ENCODE measurements at places on chromosomes 1 and 21.

- no peak for DNase-seq
Observed at GRCh38 chr1:87880764-87881163, 552.1 kb downstream of the LMO4 start.

- no peak for DNase-seq
Observed at GRCh38 chr1:187961895-187962294, 1133.1 kb downstream of the PLA2G4A start.

GRCh38 chr1:214719207-214719606 lies 116.2 kb downstream of the CENPF start:
- no peak for DNase-seq

GRCh38 chr21:20970691-20971090 lies 27.5 kb upstream of the NCAM2 start:
- DNase-seq, result no peak

DNA sequence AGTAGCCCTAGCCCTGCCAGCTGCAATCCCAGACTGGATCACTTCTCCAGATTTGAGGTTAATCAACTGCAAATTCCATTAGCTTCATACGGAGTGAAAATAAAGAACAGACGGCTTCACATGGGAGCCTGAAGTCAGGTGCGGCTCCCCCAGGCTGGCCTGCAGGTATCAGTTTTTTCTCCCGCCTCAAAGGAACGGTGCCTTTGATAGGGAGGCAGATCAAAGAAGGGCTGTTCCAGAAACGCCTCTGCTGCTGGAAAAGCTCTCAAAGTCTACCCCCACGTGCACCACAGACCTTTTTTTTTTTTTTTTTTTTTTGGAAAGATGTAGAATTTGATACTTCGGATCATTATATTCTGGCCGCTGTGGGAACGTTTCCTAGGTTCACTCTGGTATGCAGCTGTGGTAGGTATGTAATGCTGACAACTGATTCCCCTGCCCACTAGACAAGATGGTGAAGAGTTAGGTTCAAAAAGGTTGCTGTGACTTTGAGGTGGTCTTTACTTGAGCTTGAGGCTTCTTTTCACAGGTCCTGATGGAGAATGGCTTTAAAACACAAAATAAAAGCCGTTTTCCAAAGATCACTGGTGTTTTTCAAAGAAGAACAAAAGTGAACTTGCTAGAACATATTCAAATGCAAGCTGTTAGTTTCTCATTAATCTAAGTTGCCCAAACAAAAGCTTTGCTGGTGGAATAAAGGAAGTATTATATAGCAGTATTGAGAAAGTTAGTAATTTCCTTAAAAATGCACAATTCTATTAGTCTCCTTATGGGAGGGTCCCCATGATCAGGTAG lies 189.0 kb upstream of the NFIA start:
- no peak for DNase-seq

DNA sequence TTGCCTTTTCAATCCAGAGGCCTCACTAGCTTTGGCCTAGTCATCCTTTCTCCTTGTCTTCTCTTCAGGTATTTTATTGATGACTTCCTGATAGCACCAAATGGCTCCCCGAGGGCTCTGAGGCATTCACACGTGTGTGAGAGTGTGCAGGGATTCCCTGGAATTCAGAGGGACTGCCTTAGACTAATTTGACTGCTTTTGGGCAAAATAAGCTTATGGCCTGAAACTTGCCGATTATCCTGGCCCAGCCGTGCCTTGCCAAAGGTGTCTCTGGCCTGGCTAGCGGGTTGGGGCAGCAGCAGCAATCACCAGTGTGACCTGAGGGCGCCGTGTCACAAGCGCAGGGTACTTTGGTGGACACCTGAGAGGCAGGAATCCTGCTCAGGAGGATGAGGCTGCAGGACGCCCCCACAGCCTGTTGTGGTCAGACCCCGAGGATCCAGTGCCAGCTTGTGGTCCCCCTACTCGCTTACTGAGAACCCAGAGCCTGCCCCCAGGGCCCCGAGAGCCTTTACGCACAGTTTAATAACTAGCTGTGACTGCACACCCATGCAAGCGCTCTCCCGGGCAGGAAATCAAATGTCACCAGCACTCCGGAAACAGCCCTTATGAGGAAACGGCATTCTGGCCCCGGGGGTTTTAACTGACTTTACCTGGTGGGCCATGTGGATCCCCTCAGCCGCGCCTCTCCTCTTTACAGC lies 62.8 kb upstream of the PDE9A start:
- no peak for DNase-seq

DNA sequence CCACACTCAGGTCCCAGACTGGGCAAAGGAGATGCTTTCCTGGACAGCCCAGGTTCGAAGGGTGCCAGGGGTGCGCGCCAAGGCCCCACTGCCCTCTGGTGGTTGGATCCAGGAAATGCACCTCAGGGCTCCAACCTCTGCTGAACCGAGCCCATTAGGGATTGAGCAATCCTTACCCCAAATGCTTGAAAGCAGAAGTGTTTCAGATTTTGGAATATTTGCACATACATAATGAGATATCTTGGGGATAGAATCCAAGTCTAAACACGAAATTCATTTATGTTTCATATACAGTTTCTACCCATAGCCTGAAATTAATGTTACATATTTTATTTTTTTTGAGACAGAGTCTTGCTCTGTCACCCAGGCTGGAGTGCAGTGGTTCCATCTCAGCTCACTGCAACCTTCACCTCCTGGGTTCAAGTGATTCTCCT lies 57.4 kb downstream of the SLC9A1 start:
- peak; percentile 75 for DNase-seq

- DNase-seq, result peak; percentile 20
Observed at GRCh38 chr1:165717918-165718515, 19.7 kb upstream of the ALDH9A1 start.

DNA sequence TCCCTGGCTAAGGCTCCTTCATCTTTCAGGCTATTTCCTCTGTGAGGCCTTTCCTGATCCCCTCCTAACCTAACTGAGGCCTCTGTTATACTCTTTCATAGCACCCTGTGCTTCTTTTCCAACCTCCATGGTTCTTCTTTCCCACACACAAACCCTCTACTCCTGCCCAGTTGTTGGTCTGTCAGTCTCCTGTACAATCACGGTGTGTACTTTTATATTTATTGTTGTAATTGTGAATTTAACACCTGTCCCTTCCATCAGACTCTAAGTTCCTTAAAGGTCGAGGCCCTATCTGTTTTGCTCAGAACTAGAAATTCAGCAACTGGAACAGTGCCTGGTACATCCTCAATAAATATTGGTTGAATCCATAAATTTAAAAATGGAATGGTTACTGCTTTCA lies 100.2 kb upstream of the KCNE2 start:
- no peak for DNase-seq

- peak; percentile 27 for DNase-seq
Observed at GRCh38 chr1:154198756-154199562, 7.1 kb upstream of the TPM3 start.

GRCh38 chr1:93776728-93777127 lies 95.1 kb upstream of the BCAR3 start:
- no peak for DNase-seq

GRCh38 chr1:20126041-20126805 lies 6.9 kb upstream of the PLA2G2D start:
- DNase-seq, result no peak

DNA sequence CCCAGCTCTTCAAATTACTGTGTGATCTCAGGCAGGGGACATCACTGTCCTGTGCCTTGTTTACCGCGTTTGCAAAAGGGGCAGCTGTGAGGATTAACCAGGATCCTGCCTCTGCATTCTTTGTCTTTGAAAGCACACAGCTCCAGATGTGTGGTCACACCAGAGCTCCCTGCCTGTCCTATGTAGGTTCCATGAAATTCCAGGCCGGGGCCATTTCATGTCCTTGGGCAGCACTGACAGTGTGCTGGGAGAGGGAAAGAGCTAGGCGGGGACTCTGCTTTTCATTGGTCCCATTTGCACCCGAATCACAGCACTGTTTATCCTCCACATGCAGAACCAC lies 42.2 kb upstream of the SELENON start:
- no peak for DNase-seq

DNA sequence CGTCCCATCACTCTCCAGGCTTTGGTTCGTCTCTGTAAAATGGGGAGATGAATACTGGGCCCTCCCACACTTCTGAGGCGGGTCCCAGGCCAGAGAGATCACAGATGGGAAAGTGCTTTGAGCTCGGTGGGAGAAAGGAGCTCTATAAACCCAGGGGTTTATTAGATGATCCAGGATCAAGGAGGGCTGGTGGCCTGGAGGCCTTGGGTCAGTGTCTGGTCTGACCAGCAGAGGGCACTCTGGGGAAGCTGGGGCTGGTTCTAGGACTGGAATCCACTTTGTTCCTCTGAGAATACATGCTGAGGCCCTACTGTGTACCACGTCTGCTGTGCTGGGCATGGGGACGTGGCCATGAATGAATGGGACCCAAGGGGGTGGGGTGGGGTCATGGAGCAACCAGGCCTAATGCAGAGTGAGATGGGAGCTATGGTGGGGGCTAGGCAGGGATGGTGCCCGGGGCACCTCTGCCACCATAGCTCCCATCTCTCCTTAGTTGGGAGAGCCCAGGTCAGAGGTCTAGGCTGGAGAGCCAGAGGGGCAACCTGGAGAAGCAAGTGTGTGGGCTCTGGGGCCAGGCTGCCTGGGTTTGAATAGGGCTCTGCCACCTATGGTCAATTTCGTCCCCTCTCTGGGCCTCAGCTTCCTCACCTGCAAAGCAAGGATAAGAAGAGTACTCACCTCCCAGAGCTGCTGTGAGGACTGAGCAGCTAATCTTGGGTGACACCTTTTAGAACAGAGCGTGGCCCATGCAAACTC lies 9.0 kb upstream of the FAM131C start:
- peak; percentile 55 for DNase-seq

GRCh38 chr1:2800664-2801045 lies 838 bp downstream of the TTC34 start:
- no peak for DNase-seq

DNA sequence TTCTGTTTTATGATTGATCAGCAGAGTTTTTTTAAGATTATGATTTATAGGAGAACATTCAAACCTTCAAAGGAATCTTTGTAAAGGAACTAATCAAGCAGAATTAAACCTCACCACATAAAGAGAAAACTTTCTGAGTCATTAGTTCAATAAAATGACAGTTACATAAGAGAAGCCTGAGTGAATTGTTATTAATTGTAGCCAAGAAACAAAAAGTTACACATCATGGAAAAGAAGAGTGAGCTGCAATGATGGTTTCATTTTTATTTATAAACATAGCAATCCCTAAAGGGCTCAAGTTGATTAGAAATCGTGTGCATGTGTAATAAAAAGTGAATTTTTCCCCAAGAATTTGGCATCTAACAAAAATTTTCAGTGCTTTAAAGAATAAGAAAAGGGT lies 731.4 kb downstream of the LTN1 start:
- DNase-seq, result no peak

GRCh38 chr1:151905070-151905442 lies 4.3 kb downstream of the THEM4 start:
- peak; percentile 63 for DNase-seq

DNA sequence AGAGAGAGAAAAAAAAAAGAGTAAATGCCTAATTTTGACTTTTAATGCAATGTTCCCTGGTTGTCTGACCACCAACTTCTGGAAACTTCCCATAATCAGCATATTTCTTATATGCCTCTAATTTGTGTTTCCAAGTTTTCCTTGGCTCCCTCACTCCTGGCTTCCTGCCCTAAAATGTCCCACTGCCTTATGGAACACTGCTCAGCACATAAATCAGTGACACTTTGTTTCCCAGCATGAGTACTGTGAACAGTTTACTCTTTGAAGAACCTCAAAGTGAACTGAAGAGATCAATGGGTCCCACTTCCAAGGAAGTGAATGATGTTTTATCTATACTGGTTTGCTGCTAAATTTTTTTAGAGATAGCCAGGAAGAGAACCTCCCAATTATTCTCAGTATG lies 271.3 kb upstream of the PRMT6 start:
- no peak for DNase-seq

DNA sequence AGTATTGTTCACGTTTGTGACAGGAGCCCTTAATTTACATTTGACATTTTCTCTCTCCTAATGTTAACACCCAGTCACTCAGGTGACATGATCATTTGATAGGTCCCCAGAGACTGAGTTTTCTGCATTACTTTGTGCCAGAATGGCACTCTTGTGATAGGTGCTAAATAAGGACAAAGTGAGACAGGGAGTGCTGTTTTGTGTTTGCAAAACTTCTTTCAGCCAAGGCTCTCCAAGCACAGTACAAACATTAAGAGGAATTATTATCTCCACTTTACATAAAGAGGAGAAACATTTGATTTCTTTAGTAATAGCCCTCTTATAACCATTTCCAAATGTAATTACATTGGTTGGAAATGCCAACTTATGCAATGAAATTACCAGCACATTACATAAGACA lies 355.2 kb downstream of the NTNG1 start:
- no peak for DNase-seq

- no peak for DNase-seq
Observed at GRCh38 chr1:223831755-223832636, 13.8 kb downstream of the TP53BP2 start.

- no peak for DNase-seq
Observed at GRCh38 chr1:213623064-213623581, 364.6 kb upstream of the PROX1 start.

- no peak for DNase-seq
Observed at GRCh38 chr21:40886931-40887330, 40.0 kb upstream of the DSCAM start.

DNA sequence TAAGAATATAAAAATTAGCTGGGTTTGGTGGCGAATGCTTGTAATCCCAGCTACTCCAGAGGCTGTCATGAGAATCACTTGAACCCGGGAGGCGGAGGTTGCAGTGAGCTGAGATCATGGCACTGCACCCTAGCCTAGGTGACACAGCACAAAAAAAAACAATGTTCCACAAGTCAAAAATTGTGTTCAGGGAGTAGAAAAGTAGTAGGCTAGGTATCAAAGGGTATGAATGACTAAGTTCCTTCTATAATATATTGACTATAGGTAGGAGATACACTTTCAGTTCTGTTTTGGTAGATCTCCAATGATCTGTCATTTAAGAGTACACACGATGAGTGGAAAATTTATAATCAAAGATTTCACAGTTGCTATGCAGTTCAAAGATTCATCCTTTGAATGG lies 16.7 kb downstream of the USP48 start:
- DNase-seq, result no peak

DNA sequence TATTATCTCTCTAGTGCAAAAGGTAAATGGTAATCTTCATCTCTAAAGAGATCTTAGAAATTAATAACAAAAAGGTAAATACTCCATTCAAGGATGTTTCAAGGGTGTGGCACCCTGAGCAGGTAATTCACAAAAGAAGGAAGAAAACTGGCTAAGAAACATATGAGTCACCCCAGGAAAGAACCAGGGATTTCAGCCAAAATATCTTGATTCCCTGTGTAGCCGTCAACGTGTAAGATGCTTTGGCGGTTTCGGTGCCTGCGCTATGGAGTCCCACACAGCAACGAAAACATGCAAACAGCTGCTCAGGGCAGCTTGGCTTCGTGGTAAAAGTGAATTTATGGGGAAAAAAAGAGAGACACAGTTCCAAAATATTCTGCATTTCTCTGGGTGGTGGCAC lies 3.7 kb downstream of the ITGB2 start:
- no peak for DNase-seq
